HFFc6 (cell line): ENCODE measurements at places on chromosomes 16 and 17.

- DNase-seq = no peak
- H3K4me1 ChIP-seq = no peaks in the 10 kb centered on the region
- no peaks in the 10 kb centered on the region; the same call in 1 of the 2 replicates for H3K36me3 ChIP-seq
Observed at GRCh38 chr16:79066561-79066960, 534.0 kb downstream of the MAF start.

DNA sequence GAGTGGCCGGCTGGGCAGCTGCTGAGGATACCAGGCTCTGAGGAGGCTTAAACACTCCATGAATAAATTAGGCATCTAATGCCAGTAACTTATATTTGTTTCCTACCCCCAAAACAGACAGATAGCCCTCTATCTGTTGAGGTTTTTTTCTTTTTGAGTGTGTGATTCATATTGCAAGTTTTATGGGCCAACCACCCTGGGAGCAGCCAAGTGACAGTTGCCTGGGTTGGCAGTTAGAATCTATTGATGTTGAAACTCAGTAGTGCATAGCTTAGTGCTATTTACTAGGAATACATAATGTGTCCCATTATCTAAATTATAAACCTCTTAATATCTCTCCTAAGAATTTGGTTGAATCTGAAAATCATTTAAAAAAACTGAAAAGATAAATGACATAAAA lies 397.4 kb downstream of the CA10 start:
- H3K27ac ChIP-seq = no peak overlapping the region
- no peak overlapping the region for H3K4me3 ChIP-seq
- H3K27me3 ChIP-seq = peaks cover 2% of the 10 kb centered on the region; the same call in 1 of the 2 replicates

DNA sequence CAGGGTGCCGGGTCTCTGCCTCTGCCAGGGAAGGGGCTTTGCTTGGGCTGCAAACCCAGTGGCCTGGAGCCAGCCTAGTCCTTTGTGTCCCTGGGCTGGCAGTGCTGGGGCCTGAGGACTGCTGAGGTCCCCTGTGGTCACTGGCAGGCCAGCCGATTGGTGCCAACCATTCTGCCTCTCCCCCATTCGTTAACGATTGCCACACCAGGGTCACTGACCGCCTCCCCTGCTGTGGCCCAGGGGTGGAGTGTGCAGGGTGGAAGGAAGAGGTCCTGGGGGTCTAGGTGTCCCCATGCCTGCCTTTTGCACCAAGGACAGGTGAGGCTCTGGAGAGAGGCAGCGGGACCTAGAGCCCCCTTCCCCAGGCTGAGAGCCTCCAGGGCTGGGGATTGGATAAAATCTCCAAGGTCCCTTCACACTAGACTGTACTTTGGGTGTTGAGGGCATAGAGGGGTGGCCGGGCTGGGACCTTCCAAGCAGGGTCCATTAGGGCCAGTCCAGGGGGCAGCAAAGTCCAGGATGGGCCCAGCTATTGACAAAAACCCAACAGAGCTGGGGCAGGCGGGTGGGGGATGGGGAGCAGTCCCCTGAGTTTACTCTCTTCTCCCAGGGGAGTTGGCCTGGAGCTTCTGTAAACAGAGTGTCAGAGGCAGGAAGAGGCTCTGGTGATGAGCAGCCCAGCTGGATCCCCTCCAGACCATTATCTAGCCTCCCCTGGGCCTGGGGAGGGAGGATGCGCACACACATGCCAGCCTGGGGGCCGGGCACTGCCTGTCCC lies 1.1 kb downstream of the VASN start:
- no peaks in the 10 kb centered on the region for H3K36me3 ChIP-seq
- H3K27ac ChIP-seq = peak overlapping the region; percentile 98
- peaks cover 64% of the 10 kb centered on the region for H3K4me1 ChIP-seq
- peak; percentile 80 for DNase-seq
- H3K27me3 ChIP-seq = peaks cover 5% of the 10 kb centered on the region

DNA sequence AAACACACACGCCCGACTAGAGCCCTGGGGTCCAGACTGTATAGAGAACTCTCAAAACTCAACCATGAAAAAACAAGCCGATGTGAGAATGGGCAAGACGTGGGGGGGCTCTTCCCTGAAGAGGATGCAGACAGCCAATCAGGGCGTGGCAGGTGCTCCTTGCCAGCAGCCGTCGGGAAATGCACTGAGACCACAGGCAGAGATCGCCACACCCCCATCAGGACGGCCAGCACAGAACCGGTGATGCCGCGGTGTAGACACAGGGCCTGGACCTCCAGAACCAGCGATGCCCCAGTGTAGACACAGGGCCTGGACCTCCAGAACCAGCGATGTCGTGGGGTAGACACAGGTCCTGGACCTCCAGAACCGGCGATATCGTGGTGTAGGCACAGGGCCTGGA lies 169.2 kb downstream of the LAT start:
- peaks cover 16% of the 10 kb centered on the region for H3K27me3 ChIP-seq
- H3K36me3 ChIP-seq = no peaks in the 10 kb centered on the region
- no peak overlapping the region for H3K27ac ChIP-seq
- no peak overlapping the region for H3K4me3 ChIP-seq
- DNase-seq = no peak
- H3K4me1 ChIP-seq = peaks cover 19% of the 10 kb centered on the region

DNA sequence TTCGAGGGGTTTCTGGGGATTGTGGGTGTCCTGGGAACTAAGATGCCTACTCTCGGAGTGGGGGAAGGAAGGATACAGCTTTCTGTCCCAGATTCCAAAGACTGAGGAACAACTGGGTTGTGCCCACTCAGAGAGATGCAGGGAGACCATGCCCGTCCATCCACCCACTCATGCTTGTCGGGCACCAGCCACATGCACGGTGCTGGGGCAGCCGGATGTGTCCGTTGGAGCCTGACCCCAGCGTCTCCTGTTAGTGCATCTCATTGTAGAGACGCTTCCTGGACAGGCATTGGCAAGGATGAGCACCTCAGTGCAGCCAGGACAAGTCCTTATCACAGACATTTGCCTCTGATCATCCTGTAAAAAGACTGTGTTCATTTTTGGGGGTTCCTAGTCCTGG lies 58.1 kb downstream of the METRNL start:
- no peak overlapping the region for H3K27ac ChIP-seq
- peaks cover 13% of the 10 kb centered on the region for H3K36me3 ChIP-seq
- H3K4me1 ChIP-seq = peaks cover 14% of the 10 kb centered on the region
- H3K4me3 ChIP-seq = no peak overlapping the region

DNA sequence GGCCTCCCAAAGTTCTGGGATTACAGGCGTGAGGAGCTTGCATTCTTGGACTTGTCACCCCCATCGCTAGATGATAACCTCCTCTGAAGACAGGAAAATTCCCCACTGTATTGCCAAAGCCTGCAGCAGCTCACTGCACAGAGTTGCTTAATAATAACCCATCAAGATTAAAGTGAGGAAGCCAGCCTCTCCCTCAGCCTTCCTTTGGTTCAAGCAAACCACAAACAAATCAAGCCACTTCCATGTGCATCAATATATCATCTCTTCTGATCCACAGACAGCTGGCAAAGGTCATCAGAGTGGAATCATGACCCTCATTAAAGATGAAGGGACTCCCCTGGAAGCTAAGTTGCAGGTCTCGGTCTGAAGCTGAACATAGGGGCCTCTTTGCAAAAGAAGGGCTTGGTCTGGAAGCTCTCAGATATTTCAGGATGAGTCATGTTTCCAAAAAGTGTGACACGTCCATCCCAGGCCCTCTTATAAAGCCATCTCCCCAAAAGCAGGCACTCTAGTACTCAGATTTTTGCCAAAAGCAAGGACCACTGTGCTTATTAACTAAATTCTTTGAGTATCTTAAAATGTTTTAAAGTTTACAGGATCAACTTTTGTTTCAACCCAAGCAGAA lies 4.8 kb downstream of the EMP2 start:
- peaks cover 3% of the 10 kb centered on the region; the same call in 1 of the 2 replicates for H3K27me3 ChIP-seq
- no peak for DNase-seq
- H3K36me3 ChIP-seq = no peaks in the 10 kb centered on the region
- no peak overlapping the region for H3K4me3 ChIP-seq
- peaks cover 53% of the 10 kb centered on the region for H3K4me1 ChIP-seq

- no peak overlapping the region for H3K27ac ChIP-seq
- no peak overlapping the region for H3K4me3 ChIP-seq
- H3K36me3 ChIP-seq = no peaks in the 10 kb centered on the region
- DNase-seq = no peak
- no peaks in the 10 kb centered on the region for H3K27me3 ChIP-seq
Observed at GRCh38 chr16:31676731-31677130, 149.0 kb downstream of the AHSP start.

DNA sequence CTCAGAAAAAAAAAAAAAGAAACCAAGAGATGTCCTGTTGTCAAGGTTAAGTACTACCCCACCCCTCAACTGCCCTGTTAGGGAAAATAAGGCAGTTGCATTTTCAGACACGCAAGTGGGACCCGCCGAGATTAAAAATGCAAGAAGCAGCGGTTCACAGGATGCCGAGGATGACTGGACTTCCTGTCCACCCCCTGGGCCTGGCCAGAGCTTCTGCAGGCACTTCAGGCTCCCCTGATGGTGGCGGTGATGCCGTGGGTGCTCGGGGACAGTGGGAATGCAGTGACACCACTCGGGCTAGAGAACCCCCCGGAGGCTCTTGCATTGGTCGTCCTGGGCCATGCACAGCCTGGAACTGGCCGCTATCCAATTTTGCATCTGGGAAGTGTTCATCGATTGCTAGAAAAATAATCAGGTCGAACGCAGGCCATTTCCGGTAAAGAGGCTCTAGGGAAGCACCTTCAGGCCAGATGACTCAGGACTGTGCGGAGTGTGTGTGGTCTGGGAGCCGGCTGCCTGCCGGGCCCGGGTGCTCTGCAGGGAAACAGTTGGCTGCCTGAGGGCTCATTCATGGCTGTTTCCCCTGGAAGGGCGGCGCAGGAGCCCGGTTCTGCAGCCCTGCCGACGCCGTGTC lies 13.4 kb upstream of the CRISPLD2 start:
- DNase-seq = peak; percentile 95
- peaks cover 2% of the 10 kb centered on the region; the same call in 1 of the 2 replicates for H3K27me3 ChIP-seq
- peaks cover 31% of the 10 kb centered on the region for H3K4me1 ChIP-seq
- H3K36me3 ChIP-seq = no peaks in the 10 kb centered on the region
- H3K4me3 ChIP-seq = peak overlapping the region; percentile 80

DNA sequence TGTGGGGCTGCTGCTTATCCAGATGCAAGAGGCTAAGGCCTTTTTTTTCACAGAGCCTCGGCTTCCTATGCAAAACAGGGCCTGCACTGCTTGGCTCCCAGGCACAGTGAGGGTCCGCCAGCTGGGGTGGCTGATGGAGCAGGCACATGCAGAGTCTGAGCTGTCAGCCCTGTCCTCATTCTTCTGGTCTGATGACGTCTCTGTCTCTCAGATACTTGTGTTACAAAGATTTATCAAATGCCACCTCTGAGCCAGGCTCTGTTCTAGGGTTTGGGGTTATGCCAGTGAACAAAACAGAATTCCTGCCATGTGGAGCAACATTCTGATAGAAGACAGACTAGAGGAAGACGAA lies 4.8 kb downstream of the RNF40 start:
- DNase-seq = no peak
- no peak overlapping the region for H3K27ac ChIP-seq
- peaks cover 34% of the 10 kb centered on the region for H3K36me3 ChIP-seq
- H3K4me3 ChIP-seq = no peak overlapping the region

DNA sequence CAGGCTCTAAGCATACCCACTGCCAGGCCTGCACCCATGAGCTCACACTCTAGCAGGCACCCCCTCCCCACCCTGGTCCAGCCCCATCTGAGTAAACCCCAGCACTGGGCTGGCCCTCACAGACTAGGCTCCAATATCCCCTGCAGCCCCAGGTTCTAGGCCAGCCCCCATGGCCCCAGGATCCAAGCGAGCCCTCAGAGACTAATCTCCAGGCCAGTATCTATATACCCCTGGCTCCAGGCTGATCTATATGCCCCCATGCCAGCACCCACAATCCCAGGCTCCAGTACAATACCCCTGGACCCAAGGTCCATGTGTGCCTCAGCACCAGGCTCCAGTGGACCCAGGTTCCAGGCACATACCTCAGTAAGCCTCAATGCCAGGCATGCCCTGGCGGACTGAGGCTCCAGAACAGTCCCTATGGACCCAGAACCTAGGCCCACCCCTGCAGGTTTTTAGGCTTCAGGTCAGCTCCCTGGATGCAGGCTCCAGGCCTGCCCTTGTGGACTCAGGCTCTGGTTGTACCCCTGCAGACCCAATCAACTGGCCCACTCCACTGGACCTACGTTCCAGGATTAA lies 38.5 kb downstream of the POLR3E start:
- peaks cover 83% of the 10 kb centered on the region for H3K36me3 ChIP-seq
- DNase-seq = no peak
- H3K27me3 ChIP-seq = peaks cover 3% of the 10 kb centered on the region; the same call in 1 of the 2 replicates
- H3K4me3 ChIP-seq = no peak overlapping the region
- no peak overlapping the region for H3K27ac ChIP-seq
- H3K4me1 ChIP-seq = 0 out of 2 replicates have a peak, but pooled peaks cover 9% of the 10 kb centered on the region

- no peaks in the 10 kb centered on the region for H3K27me3 ChIP-seq
- no peaks in the 10 kb centered on the region for H3K36me3 ChIP-seq
- DNase-seq = no peak
- H3K27ac ChIP-seq = peak overlapping the region; percentile 70
- peak overlapping the region; percentile 90 for H3K4me3 ChIP-seq
Observed at GRCh38 chr17:32007463-32008298, 498 bp downstream of the LRRC37B start.

- DNase-seq = peak; percentile 27
- peaks cover 27% of the 10 kb centered on the region; the same call in 1 of the 2 replicates for H3K36me3 ChIP-seq
- H3K27ac ChIP-seq = peak overlapping the region; percentile 54
- H3K4me1 ChIP-seq = peaks cover 27% of the 10 kb centered on the region
Observed at GRCh38 chr17:41975099-41976083, 8.8 kb downstream of the CNP start.

DNA sequence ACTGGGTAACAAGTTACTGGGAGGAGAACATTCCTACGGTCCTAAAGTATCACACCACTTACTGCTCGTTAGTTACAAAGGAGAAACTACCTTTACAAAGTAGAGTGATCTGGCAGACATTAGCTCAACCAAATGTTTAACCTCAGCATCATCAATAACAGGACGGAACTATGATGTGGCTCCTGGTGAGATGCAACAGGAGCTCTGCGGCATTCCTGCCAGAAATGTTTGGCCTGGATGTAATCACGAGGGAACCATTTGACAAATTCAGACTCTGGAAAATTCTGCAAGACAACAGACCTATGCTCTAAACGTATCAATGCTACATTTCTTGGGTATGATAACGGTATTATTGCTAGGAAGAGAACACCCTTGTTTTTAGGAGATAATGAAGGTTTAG lies 80.4 kb downstream of the MRM3 start:
- H3K4me1 ChIP-seq = peaks cover 18% of the 10 kb centered on the region
- H3K27me3 ChIP-seq = peaks cover 5% of the 10 kb centered on the region
- peaks cover 9% of the 10 kb centered on the region for H3K36me3 ChIP-seq

DNA sequence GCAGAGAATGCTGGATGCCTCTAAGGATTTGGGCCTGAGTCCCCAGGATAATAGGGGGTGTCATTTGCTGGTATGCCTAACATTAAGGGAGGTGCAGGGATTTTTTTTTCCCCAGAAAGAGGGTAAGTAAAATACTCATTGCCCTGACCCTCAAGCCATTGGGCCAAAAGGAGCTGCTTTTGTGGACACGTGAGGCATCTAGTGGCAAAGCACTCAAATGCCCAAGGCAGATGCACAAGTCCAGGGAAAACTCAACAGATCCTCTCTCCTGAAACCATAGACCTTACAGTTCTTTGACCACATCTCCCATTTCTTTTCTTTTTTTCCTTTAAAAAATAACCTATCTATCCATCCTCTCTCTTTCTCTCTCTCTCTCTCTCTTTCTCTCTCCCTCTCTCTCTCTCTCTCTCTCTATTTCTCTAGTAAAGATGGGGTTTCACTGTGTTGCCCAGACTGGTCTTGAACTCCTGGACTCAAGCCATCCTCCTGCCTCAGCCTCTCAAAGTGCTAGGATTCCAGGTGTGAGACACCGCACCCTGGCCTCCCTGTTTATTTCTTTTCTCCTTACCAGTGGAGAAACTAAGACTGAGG lies 11.8 kb downstream of the IRX5 start:
- DNase-seq = no peak
- no peaks in the 10 kb centered on the region for H3K36me3 ChIP-seq
- H3K4me3 ChIP-seq = no peak overlapping the region
